ENCODE measurements at places on chromosomes 5 and 9.

GRCh38 chr5:159850160-159850559 is 66.1 kb upstream of the ADRA1B start:
- DNase-seq = no peak

GRCh38 chr5:179262126-179262920 is 82.9 kb downstream of the ADAMTS2 start:
- DNase-seq = no peak

DNA sequence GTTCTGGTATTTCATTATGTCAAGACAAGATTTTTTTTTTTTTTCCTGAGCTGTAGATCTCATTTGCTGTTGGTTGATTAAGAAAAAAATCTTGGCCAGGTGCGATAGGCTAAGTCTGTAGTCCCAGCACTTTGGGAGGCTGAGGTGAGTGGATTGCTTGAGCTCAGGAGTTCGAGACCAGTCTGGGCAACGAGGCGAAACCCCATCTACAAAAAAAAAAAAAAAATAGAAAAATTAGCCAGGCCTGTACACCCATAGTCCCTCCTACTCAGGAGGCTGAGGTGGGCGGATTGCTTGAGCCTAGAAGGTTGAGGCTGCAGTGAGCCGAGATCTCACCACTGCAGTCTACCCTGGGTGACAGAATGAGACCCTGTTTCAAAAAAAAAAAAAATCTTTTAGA is 12.2 kb downstream of the CDC42SE2 start:
- no peak for DNase-seq

DNA sequence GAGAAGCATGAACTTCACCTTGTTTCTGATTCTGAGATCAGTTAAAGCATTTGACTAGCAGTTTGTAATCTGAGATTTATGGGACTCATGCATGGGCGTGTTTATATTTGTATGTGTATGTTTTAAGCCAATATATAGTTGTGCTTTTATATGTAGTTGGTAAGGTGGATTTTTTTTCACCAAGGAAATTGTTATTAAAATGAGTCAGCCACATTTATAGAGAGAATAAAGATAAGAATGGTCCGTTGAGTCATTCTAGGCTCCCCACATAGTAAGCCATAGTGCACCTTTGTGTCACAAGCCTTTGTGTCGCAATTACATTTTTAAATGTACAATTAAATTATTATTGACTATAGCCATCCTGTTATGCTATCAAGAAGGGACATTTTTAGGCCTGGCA is 89.0 kb downstream of the NLN start:
- no peak for DNase-seq

DNA sequence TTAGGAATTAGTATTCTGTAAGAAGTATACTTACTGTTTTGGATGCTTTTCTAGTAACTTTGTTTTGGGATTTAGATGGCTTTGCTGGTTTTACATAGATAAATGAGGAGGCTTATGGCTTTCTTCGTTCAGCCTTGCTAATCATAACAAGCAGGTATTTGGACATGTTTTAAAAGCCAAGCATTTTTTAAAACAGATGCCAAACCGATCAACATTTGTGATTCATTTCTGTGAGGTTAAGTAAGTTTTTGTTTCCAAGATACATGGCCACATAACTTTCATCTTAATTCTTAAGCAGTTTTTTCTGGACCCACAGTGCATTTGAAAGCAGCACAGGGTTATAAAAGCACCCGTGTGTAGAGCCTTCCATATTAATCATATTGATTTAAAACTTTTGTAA is 21.7 kb downstream of the TARS1 start:
- DNase-seq = no peak

DNA sequence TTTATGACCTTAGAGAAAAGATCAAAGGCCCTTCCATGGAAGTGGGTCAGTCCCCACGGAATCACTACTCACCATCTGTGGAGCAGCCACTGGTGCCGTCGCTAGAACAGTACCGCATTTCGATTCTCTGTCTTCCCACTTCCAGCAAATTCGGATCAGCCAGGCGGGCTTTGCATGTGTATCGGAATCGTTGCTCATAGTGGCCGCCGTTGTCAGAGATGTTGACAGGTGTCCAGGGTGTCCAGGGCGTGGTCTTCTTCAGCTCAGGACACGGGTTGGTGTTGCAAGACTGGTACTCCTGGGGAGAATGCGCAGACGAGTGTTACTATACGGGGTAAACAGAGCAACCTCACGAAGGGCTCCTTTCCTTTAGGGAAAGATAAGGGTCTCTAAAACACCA is 479.5 kb downstream of the SEMA5A start:
- no peak for DNase-seq

GRCh38 chr9:115016344-115016743 is 86.0 kb upstream of the TNFSF8 start:
- DNase-seq = no peak

DNA sequence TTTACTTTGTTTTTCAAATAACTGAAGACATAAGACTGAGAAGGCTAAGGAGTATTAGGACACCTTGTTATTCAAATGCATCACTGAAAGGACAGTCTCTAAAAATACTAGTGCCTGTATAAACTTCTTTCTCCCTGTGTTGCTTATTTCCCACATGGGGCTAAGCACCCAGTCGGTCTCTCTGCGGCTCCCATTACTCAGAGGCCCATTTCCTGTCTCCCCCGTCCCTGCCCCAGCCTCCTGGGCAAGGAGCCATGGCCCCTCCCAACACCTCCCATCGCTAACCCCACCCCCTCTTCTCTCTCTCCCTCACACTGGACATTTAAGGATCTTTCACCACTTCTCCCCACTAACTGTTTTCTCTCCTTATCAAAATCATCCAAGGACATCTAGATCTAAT is 81.9 kb downstream of the EBF1 start:
- no peak for DNase-seq

DNA sequence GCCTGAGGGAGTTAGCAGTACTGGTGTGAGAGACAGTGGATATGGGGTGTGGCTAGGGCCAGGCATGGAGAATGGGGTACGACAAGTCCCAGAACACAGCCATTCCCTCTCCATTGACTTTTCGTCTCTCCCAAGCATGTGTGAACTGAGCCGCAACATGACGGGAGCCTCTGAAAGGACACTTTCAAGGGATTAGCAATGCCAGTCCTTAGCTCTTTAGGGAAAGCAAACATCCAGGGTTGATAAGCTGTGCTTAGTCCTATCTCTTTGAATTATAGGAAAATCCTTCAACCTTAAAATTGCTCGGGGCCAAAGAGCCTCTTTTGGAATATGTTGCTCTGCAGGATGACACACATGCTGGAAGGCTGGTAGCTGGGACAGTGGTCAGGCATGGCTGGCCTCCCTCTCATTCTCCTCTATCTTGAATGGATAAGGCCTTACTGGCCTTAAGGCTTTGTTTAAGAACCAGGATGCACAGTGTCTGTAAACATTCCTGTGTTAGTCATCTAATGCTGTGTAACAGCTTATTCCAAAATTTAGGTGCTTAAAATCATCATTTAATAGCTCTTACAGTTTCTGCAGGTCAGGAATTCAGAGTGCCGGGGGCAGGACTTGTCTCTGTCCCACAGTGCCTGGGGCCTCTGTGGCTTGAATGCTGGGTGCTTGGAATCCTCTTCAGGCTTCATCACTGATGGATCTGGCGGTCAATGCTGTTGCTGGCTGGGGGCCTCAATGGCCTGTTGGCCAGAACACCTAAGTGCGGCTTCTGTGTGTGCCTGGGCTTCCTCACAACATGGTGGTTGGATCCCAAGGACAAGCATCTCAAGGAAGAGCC is 95.3 kb downstream of the PTTG1 start:
- DNase-seq = no peak

- no peak for DNase-seq
Measured at GRCh38 chr9:109640580-109641371, 139.2 kb upstream of the PALM2AKAP2 start.

DNA sequence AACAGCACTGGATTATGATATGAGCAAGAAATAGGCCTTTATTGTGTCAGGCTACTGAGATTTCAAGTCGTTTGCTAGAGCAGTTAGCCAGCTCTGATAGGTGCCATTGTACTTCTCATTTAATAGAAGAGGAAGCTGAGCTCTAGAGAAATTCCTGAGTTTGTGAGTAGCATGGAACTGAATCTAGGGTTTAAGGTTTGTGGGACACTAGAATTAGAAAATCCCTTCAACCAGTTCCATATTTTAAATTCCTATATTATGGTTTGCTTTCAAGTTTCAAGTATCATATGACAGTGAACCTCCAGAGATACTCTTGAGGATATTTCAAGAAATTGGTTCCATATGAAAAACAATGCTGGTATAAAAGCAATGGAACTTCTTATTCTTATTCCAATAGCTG is 87.6 kb downstream of the ANKRD55 start:
- DNase-seq = no peak

- DNase-seq = no peak
Measured at GRCh38 chr9:35906923-35907699, 1.1 kb downstream of the HRCT1 start.

DNA sequence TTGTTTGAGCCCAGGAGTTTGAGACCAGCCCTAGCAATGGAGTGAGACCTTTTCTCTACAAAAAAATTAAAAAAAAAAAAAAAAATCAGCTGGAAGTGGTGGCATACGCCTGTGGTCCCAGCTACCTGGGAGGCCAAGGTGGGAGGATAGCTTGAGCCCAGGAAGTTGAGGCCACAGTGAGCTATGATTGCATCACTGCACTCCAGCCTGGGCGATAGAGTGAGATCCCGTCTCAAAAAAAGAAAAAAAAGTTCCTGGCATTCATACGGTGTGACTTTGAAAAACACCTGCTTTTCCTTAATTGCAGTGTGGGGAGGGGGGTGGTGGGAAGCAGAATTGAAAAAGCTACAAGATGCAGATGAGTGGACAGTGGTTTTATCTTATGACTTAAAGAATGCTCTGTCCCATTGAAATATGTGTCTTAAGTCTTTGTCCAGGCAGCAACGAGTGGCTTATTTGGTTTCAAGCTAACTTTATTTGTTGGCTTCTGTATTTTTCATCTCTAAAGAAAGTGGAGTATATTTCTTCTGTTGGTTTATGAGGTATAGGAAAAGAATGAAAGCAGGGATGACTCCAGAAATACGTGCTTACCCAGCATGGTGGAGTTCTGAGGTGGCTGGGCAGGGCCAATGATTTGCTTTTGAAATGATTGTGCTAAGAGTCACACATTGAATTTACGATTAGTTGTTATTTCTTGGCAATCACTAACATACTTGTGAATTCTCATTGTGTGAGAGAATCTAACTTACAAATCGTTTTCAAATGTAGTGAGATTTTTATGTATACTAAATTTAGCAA is 27.8 kb downstream of the ROPN1L start:
- no peak for DNase-seq

- DNase-seq = no peak
Measured at GRCh38 chr9:127506117-127506813, 55.0 kb downstream of the LRSAM1 start.

GRCh38 chr9:84339962-84340361 is 596 bp downstream of the SLC28A3 start:
- no peak for DNase-seq

DNA sequence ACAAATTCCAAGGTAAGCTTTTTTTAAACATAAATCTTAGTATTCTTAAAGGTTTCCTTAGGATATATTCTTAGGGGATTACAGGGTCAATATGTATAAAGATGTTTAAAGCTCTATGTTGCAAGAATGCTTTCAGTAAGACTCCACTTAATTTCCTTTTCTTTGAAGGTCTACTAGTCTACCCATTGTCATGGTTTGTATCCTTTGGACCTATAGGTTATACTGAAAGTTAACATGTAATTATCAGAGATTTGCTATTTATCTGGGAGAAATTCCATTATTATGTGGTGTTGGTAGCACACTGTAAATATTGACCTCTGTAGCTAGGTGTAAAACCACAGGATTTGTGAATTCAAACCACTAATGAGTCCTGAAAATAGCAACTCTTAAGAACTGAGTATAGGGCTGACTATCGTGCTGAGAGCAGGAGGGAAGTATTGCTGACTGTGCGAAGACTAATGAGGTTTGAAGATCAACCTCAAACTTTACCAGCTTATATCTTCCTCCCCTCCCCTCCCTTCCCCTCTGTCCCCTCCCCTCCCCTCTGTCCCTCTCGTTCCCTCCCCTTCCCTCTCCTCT is 85.6 kb downstream of the GADD45G start:
- no peak for DNase-seq

GRCh38 chr5:175690025-175690424 is 32.2 kb downstream of the HRH2 start:
- DNase-seq = no peak

All from effector CD4-positive, alpha-beta T cell (primary cell).